NCI-H1417 (cell line): ENCODE measurements at places on chromosomes 2 and 18.

DNA sequence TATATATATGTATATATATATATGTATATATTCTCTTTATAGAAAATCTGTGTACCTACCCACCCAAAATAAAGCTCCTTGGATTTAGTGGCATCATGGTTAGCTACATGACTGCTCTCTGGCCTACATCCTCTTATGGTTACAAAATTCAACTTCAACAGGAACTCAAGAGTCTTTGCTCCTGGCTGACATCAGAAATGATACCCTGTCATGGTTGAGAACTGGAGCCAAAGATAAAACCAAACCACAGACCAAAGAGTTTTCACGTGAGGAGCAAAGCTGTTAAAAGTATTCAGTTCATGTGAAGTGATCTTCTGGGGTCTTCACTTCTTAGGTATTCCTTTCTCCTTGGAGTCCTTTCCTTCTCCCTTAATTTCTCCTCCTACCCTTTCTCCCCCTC is 476.3 kb downstream of the SOX11 start:
- no peak for DNase-seq

GRCh38 chr2:220946552-220946951 is 625.6 kb downstream of the EPHA4 start:
- no peak for DNase-seq

- DNase-seq, result peak; percentile 49
These were observed 46.7 kb downstream of the FANCL start for GRCh38 chr2:58194458-58194857.

DNA sequence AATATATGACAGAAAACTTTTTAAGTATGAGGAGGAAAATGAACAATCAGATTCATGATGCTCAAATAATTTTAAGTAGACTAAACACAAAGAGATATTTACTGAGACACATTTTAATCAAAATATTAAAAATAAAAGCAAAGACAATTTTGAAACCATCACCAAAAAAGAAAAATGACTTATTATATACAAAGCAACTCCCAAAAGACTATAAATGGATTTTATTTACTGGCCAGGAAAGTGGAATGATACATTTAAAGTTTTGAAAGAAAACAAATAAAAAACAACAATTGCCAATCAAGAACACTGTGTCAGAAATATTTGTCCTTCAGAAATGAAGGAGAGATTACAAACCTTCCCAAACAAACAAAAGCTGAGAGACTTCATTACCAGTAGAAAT is 968.5 kb upstream of the CELF4 start:
- no peak for DNase-seq

- DNase-seq, result no peak
These were observed 47.4 kb downstream of the ARHGAP15 start for GRCh38 chr2:143176606-143177005.

DNA sequence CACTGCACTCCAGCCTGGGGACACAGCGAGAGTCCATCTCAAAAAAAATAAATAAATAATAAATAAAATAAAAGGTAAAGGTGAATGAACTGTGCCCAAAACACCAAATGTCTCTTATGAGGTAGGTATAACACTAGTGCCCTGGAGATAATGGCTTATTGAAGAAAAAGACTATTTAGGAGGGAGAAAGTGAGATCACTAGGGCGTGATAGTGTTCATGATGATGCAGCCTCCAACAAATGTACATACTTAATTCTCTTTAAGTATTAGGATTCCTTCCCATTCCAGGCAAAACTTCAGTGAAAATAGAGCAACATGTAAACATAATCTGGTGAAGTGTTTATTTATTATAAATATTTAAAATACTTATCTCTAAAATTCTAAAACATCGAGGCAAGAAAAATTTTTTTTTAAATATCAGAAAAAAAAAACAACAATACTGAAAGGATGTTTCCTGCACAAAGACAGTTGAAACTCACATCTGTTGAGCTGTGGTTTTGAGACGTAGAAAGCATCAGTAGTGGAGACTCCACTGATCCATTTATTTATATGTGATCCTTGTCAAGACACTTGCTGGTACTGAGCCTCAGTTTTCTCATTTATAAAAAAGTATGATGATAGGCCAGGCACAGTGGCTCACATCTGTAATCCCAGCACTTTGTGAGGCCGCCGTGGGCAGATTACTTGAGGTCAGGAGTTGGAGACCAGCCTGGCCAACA is 183.3 kb downstream of the LRP1B start:
- no peak for DNase-seq

DNA sequence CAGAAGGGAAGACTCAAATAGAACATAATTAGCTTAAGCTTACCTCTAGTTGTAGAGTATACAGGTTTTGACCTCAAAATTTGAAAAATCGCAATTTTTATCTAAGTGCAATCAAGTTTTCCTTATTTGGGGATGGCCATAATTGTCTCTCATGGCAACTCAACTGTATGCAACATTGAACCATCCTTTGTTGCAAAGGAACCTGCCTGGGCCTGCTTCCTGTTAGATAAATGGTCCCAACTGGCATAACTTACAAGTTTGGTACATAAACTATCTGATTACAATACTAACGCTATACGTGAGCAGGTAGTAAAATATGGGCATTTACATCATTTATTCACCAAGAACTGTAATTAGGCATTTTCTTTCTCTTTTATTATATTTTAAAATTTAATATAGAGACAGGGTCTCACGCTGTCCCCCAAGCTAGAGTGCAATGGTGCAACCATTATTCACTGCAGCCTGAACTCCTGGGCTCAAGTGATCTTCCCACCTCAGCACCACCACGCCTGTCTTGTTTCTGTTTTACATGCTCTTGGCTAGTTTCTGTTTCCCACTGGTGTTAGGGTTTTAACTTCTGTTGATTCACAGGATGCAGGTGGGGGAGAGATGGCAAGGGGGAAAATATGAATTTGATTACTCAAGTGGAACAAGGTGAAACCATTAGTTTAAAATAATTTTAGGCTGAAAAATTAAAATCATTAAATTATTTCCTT is 55.3 kb upstream of the B3GNT2 start:
- no peak for DNase-seq

- peak; percentile 10 for DNase-seq
These were observed 104.4 kb upstream of the SALL3 start for GRCh38 chr18:78875016-78875777.

- DNase-seq, result peak; percentile 43
These were observed 1.5 kb downstream of the C18orf54 start for GRCh38 chr18:54359233-54359632.

DNA sequence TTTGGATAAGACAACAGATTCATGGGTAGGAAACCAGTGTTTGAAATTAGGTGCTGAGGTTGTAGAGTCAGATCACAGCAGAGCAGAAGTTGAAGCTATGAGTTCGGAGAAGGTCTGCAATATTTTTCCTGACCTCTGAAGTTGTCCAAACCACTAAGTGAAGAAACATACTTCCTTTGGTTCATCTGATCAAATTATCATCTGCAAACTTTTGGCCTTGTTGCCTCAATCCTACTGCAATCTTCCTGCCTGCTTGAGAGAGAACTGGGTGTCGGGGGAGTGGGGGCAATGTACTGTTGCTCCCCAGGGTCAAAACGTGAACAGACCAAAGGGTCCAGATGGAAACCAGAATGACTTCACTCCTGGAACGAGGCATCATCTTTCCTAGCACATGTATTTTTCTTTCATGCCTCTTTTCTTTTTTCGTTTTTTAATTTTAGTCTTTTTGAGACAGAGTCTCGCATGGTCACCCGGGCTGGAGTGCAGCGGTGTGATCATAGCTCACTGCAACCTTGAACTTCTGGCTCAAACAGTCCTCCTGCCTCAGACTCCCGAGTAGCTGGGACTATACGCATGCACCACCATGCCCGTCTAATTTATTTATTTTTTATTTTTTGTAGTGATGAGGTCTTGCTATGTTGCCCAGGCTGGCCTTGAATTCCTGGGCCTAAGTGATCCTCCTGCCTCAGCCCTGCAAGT is 42.7 kb downstream of the RAB31 start:
- DNase-seq, result no peak

GRCh38 chr2:35125871-35126270 is 1229.7 kb upstream of the CRIM1 start:
- DNase-seq, result no peak

DNA sequence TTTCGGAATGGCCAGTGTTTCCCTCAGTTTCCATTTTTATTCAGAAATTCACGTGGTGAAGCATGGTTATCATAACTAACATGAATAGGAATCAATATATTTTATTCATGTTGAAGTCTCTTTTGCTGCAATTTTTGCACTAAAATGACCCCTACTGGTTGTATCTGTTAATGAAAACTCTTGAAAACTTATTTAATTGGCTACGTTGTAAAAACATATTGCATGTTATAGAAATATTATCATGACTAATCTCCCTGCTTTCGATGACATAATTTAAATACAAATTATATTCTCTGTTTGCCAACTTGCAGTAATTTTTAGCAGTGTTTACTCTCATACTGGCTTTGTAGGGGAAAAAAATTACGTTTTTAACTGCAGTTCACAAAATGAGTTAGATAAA is 3.5 kb downstream of the CRIM1 start:
- DNase-seq, result no peak

DNA sequence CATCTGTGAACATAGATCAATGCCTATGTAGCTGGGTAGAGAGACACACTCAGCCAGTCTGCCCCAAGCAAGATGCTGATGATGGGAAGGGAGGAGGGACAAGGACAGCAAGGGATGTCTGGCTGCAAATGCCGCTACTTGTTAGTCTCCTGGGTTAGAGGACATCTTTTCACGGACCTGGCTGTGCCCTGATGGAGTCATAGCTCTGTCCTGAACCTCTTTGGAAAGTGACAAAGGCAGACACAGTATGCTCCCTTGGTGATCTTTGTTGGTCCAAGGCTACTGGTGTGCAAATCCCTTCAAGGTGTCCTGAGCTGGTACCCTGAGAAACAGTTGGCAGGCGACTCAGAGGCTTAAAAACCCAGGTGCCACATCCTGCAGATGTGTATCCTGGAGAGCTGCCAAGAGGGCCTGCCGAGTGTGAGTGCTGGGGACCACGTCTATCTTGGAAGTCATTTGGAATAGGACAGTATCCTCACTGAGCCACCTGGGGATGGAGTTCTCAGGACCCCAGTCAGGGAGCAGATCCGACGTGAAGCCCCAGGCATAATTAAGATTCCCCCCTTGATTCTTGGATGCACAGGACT is 10.8 kb downstream of the FOSL2 start:
- DNase-seq, result peak; percentile 84

GRCh38 chr2:225434014-225434413 is 34.5 kb downstream of the NYAP2 start:
- no peak for DNase-seq

GRCh38 chr2:109349503-109350465 is 220.8 kb downstream of the SH3RF3 start:
- no peak for DNase-seq

GRCh38 chr2:100621371-100621951 is 58.7 kb downstream of the PDCL3 start:
- no peak for DNase-seq

- peak; percentile 70 for DNase-seq
These were observed 30.3 kb downstream of the MAIP1 start for GRCh38 chr2:199985625-199986207.

DNA sequence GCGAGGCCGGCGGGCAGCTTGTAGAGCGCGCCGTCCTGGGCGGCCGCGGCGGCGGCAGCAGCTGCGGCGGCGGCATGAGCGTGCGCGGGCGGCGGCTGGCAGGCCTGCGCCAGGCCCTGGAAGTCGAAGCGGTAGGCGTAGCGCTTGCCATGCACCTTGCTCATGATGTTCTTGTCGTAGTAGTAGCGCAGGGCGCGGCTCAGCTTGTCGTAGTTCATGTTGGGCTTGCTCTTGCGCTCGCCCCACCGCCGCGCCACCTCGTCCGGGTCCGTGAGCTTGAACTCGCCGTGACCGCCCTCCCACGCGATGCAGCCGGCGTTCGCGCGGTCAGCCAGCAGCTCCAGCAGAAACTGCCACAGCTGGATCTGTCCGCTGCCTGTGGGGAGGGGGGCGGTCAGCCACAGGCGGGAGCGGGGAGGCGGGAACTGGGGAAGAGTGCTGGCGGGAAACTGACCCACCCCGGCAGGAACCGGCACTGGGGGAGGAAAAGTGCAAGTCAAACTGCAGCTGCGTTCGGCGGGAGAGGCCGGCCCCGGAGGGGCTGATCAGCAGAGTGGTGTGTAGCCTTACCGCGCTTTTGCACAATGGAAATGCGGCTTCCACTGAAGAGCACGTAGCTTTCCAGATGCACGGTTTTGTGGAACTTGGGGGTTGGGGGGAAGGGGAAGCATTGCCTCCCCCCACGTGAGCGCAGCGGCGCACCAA is 3.0 kb downstream of the FEV start:
- peak; percentile 80 for DNase-seq

DNA sequence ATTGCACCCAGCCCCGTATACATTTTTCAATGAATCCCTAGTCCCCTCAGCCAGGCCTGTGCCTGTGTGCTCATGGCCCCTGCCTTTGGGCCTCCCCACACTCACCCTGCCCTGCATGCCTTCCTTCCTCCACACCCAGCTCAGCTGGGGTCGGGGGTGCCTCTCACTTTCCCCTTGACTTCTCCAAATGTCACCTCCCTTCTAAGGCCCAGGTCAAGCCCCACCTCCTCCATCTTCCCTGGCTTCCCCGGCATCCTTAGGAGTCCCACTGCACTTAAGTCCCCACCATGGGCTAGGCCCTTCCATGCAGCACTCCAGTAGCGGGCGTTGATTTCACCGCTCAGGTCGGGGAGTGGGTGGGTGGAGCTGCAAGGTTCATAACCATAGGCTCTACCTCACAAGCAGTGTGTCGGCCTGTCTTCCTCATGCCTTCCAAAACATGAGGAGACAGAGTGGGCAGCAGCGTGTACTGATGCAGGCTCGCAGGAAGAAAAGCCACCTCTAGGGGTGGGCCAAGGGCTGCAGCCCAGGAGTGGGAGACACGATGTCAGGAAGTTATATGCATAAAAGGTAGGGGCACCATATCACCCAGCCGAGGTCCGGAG is 47.7 kb downstream of the DNMT3A start:
- DNase-seq, result no peak

- DNase-seq, result no peak
These were observed 12.3 kb downstream of the ZEB2 start for GRCh38 chr2:144507441-144508171.

GRCh38 chr2:209663656-209664055 is 108.0 kb upstream of the UNC80 start:
- DNase-seq, result no peak

DNA sequence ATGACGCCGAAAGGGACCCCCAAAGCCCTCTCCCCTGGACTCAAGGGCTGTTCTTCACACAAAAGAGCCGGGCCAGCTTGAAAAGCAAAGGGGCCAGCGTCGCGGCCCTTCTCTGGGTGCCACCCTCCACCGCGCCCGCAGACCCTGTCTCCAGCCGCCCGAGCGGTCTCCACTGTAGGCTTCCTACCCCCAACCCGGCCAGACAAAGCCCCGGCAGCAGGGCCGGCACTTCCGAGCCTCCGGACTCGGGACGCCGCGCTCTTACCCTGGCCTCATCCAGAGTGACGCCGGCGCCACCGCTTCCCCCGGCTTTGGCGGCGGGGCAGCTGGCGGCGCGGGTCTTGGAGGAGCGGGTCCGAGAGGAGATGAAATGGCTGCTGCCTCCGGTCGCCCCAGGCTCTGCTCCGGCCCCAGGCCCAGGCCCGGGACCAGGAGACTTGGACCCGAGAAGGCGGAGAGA is 603 bp downstream of the ATAD2B start:
- DNase-seq, result peak; percentile 89

DNA sequence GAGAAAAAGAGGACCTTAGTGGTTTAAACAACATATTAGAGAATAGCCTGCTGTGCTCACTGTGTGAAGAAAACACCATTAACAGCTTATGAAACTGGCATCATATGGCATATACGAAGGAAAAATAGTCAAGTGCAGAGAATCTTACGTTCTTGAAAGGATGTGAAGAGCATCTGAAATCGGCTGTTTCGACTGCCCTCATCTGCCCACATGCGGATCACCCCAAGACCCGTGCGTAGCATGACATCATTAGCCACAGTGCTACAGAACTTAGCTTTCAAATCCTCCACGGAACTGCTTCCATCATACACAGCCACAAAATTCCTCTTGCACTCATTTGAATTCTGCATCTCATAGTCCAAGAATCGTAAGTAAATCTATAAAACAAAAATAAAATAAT is 84.3 kb downstream of the NETO1 start:
- no peak for DNase-seq
